ENCODE measurements at places on chromosomes 6 and 20.

DNA sequence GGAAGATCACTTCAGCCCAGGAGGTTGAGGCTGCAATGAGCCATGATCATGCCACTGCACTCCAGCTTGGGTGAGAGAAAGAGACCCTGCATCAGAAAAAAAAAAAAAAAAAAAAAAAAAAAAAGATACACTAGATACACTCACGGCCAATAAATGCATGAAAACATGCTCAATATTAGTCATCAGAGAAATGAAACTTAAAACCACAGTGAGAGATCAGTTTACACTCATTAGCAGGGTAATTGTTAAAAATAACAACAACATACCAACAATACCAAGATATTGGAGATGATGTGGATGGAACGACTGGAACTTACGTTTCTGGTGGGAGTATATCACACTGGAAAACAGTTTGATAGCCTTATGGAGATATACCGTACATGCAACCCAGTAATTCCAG lies 29.9 kb downstream of the HS3ST5 start:
- H3K27me3 ChIP-seq: no peaks in the 10 kb centered on the region
- H3K4me3 ChIP-seq: no peak overlapping the region
- no peaks in the 10 kb centered on the region for H3K36me3 ChIP-seq
- DNase-seq: no peak
- no peaks in the 10 kb centered on the region for H3K4me1 ChIP-seq

DNA sequence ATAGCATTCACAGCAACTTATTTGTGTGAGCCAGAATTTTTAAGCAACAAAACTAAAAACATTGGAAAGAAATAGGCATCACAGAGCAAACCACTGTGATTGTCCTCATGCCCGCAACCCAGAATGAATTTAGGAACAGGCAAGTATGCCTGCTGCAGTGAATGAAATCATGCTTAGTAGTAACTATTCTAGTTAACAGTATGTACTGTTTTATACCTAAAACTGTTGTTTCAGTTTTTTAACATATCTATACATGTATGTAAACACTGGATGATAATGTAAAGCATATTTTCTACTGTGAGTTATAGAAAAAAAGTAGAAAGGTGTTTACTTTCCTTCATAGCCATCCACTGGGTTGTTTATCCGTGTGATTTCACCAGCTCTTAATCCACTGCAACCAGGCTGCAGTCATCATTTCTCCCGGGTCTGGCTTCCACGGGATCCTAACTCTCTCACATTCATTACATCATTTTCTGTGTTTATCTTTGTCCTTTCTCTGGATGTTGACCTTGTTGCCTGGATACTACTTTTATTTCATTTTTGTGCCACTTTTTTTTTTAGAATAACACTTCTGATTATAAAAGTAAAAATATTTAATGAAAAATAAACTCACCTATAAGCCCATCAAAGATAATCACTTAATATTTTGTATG lies 3.6 kb upstream of the ARFGEF3 start:
- peaks cover 49% of the 10 kb centered on the region for H3K27me3 ChIP-seq
- H3K4me1 ChIP-seq: peaks cover 7% of the 10 kb centered on the region
- H3K36me3 ChIP-seq: no peaks in the 10 kb centered on the region
- no peak overlapping the region for H3K27ac ChIP-seq
- no peak for DNase-seq

- H3K4me3 ChIP-seq: no peak overlapping the region
- DNase-seq: peak; percentile 14
- H3K27me3 ChIP-seq: no peaks in the 10 kb centered on the region
- no peak overlapping the region for H3K27ac ChIP-seq
- H3K4me1 ChIP-seq: peaks cover 13% of the 10 kb centered on the region
Observed at GRCh38 chr6:71349395-71349794, 60.8 kb downstream of the OGFRL1 start.

- H3K4me3 ChIP-seq: no peak overlapping the region
- H3K27ac ChIP-seq: no peak overlapping the region
- H3K27me3 ChIP-seq: no peaks in the 10 kb centered on the region
- H3K36me3 ChIP-seq: no peaks in the 10 kb centered on the region
- no peak for DNase-seq
Observed at GRCh38 chr20:54129350-54129749, 44.4 kb downstream of the CYP24A1 start.

DNA sequence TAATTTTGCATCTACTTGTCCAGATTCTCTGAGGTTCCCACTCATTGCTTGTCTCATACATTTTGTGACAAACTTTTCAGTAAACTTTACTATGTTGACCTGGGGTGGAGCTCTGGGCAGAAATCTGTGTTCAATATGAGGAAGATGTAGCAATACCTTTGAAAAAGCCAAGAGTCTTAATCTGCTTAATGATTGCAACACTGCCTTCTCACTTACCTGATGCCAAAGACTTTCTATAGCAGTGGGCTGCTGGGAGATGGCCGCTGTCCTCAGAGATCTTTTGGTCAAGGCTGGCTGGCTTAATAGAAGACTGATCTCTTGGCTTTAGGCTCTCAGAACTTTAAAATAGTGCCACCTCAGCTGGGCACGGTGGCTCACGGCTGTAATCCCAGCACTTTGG lies 70.1 kb upstream of the RBM24 start:
- no peak overlapping the region for H3K4me3 ChIP-seq
- DNase-seq: no peak
- no peak overlapping the region for H3K27ac ChIP-seq
- no peaks in the 10 kb centered on the region for H3K27me3 ChIP-seq

Measured in neuronal stem cell (in vitro differentiated cells).